Activated CD8-positive, alpha-beta memory T cell treated with anti-CD3 and anti-CD28 coated beads for 1 hour (primary cell): ENCODE measurements at places on chromosomes 5 and 9.

DNA sequence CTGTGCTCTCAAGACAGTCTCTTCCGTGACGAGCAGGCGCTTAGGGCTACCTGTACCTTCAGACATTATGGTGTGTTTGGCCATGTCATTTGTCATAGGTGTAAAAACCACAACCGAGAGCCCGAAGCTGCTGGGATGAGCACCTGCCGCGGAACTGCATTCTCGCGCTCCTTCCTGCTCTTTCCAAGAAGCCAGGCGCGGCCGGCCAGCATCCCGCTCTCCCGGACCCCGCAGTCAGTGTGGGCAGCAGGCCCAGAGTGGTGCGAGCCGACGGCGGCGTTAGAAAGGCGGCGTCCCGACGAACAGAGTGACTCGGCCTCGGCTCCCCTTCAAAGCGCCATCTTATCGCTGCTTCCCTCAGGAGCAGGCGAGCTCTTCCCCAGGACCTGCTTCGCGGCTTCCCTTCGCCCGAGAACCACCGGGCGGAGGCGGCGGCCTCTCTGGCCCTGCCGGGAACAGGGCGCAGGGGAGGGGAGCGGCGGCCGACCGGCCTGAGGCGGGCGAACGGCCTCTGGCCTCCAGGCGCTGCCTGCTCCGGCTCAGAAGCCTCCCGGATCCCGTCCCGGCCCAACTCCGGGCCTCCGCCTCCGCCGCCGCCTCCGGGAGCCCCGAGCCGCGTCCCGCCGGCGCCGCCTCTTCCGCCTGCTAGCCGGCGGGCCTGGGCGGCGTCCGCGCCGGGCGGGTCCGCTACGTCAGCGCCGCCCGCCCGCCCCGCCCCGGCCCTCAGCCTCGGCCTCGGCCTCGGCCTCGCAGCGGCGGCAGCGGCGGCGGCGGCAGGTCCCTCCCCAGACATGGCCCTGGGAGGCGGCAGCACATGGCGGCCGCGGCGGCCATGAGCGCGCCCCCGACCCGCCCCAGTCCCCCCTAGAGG lies at the start of gene FAM120A:
FAM120A (plus strand) TSS at position 741 of the 871 bp plus-strand sequence. CDS start 231 bp downstream, outside the sequence.
- peak; percentile 32 for DNase-seq

- DNase-seq = no peak
Measured at GRCh38 chr5:88489364-88489763, 220.7 kb upstream of the TMEM161B start.

DNA sequence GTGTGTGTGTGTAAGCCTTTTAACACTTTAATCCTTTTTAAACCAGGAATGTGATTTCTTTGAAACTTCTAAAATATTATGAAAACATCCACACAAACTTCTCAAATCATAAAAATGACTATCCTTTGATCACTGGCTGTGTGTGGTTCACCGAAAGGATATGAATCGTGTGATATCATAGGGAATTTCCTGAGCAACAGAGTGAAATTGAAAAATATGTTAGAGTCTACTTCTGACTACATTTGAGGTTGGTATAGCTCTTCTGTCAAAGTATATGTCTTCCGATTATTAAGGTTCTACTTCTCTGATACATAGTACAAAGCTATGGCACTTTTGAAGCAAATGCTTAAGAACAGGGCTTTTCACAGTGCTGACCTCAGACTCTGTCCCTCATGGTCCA lies 40.3 kb downstream of the RGMB start:
- DNase-seq = no peak

DNA sequence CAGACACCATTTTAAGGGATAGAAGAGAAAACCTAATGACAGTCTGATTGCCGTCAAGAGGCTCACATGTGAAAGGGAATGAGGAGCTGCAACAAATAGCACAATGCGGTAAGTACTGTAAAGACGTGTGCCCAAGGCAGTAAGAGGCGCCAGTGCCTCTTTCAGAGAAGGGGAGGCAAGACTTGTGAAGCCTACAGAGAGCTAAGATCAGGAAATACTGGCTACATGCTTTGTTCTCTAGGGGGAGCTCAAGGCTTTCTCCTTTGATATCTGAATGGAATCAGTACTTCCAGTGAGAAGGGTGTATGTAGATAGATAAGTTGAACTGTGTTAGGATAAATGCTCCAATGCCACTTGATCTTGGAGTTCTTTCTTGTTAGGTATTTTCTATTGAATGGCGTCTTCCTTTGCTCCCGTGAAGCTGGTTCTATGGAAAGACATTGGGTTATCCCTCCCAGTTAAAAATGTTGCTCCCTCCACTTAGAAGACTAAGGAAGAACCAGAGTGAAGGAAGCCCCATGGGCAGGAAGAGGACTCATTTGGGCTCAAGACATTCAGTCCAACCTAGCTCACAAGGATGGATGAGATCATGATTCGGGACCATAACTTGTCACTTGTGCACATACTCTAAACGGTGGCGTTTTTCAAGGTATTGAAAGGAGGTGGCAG lies 23.5 kb upstream of the ALDOB start:
- DNase-seq = no peak

DNA sequence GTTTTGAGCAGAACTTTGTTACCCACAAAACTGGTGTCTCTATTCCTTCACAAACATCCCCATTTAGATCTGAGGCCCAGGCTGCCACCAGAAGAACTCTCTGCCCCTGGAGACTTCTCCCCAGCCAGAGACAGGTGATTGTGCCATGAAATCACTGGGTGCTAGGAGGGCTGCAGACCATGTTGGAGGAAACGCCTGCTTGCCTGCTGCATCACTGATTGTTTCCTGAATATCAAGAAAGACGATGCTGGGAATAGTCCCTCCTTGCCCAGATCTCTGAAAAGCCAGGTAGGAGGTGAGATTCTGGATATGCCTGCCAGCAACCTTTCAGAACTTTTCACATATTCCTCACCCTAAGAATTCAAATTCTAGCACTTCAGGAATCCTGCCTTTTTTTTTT lies 8.1 kb downstream of the ZNF366 start:
- no peak for DNase-seq

DNA sequence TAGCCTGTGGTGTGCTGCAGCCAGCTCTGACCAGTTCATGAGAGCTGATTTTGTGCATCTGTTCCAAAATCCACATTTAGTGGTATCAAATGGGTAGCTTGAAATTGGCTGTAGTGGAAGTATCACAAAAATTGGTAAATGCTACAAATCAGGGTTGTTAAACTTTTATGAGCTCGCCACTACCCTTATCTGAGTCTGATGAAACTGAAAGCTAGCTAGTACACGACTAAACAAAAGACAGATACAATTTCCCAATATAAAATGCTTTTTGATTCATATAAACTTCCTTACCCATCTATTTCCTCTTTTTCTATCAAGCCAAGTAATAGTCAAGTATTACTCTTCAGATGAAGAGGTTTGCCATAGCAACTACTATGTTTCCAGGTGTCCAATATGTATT lies 392.0 kb downstream of the TMEM161B start:
- DNase-seq = no peak

DNA sequence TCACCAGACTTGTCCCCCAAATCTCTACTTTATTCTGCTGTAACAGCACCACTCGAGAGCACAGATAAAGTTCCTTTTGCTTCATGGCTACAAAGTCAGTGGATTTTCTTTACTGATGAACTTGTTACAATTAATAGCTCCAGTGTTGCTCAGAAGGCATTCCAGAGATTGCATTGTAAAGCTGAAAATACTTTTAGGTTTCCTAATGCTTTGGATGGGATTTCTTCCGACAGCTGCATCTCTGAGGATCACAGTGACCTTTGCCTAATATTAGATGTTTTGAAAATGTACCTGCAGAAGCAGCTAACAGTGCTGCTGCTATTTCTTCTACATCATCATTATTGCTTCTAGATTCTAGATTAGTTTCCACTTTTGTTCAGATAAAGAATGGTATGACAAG lies 58.8 kb upstream of the TMEM171 start:
- no peak for DNase-seq

DNA sequence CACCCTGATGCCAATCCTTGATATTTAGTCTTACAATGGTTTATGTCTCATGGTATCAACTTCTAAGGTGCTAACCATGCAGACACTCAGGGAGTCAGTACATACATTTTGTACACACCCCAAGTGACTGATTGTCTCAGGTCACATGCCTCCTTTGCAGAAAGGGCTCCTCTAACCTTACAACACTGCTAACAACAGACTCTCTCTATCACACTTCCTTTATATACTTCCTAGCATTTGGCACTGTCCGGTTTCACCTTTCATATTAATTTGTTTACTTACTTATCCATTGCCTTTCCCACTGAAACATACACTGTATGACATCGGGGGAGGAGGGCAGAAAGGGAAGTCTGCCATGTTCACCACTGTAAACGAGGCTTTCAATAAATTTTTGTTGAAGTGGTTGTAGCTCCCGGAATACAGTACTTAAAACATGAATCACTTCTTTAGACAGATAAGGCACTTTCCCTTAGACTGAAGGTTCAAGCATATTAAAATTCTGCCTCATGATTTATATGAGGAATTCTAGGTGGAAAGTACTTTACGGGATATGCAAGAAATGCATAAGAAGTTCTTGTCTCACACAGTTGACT lies 20.6 kb downstream of the EMB start:
- no peak for DNase-seq

GRCh38 chr9:100052375-100052774 lies 46.4 kb downstream of the ERP44 start:
- DNase-seq = no peak

GRCh38 chr5:5667136-5667554 lies 244.7 kb downstream of the ICE1 start:
- DNase-seq = no peak

- DNase-seq = no peak
Measured at GRCh38 chr9:75001719-75002421, 26.2 kb downstream of the CARNMT1 start.

DNA sequence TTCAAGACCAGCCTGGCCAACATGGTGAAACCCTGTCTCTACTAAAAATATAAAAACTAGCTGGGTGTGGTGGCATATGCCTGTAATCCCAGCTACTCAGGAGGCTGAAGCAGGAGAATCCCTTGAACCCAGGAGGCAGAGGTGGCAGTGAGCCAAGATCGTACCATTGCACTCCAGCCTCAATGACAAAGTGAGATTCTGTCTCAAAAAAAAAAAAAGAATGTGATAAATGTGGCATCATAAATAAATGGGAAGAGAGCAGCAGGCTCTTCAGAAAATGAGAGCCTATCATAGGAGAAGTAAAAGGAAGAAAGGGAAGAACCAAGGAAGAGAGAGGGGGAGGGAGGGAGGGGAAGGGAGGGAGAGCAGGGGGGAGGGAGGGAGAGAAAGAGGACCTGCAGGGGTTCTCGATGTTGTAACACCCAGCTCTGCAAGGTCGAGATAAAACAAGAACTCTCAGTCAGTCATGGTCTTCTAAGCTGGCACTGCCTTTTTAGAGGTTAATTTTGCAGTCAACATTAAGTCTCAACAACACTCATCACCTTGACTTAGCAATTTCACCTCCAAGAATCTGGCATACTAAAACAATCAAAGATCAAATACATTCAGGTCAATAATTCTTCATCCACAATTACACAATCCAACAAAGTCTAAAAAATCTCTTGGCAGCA lies 68.7 kb upstream of the SIMC1 start:
- DNase-seq = no peak

GRCh38 chr5:77449981-77450380 lies 42.1 kb downstream of the WDR41 start:
- no peak for DNase-seq

DNA sequence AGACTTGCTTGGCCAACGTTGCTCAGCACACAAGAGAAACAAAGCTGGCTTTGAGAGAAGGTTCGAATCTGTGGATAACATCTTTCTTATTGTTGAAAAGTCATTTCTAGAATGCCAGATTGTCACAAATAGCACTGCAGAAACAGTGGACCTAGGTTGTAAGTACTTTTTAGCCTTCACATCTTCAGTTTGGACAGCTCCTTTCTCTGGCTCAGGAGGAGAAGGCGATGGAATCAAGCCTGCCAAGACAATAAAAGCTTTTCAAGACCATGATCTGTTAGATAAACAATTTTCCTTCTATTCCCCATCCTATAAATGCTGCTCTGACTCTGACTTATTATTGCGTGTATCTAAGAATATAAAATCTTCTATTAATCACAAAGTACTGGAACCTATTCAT lies 615.2 kb upstream of the SEMA6A start:
- no peak for DNase-seq

DNA sequence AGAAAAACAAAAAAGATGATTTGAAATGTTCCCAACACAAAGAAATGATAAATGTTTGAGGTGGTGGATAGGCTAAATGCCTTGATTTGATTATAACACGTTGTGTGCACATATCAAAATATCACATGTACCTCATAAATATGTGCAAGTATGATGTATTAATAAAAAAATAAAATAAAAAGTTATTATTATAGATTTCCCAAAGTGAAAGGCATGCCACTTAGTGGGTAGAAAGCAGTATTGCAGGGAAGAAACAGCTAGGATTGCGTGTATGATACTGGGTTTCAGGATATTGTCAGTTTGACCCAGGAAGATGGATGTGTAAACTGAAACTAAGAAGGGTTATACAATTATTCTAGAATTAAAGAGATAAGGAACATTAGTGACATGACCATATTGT lies 3.6 kb upstream of the TMEM38B start:
- DNase-seq = no peak

DNA sequence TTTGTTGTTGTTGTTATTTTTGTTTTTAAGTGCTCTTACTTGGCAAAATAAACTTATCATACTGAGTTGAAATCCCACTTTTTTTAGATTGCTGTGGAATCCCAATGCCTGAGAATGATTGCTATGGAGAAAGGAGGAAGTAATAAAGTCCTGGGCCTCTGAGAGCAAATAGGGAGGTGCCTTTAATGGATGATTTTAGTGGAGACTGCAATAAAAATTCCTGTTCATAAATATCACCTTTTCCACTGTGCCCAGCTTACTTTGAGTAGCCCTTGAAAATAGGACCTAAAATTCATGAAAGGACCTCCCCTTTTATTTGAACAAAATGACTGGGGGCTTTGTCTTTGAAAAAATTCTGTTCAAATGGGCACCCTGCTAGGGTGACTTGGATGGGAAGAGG lies 21.8 kb upstream of the ANKH start:
- no peak for DNase-seq

DNA sequence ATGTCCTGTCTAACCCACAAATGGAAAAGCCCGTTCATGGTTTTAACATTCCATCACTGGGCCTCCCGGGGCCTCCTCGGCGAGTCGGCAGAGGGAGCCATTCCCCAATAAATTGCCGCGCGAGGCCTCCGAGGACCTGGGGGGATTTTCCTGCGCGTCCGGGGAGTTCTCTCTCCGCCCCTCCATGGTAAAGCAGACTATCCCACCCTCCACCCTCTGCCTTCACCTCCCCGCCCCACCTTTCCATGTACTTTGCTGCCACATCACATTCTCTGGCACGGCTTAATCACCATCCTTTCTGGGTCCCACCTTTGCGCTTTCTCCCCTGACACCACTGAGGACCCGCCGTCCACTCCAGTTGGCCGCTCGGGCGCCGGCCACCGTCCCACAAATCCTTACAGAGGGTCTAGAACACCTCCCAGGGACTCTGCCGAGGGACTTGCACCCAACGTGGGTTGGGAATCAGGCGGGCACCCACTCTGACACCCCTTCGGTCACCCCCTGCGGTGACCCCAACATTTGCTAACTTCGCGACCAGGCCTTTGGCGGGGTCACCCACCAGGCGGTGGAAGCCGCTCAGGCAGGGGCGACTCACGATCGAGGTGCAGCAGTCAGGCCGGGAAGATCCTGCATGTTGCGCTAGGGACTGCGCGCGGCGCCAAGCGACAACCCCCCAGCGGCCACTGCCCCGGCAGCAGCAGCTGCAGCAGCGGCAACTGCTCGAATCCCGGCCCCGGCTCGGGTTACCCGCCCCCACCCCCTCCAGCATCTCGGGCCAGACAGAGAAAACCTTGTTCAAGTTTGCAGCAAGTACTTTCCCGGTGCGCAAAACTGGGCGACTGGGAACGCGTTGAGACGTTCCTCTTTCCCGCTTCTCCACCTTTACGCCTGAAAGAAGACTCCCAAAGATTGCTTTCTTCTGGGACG lies at the start of gene MEGF10:
MEGF10 (plus strand) TSS at position 778 of the 927 bp plus-strand sequence. CDS start 40,513 bp downstream, outside the sequence.
- DNase-seq = no peak

GRCh38 chr5:178346607-178347334 lies 114.2 kb upstream of the PHYKPL start:
- no peak for DNase-seq
